ENCODE measurements at places on chromosomes 4 and X.

DNA sequence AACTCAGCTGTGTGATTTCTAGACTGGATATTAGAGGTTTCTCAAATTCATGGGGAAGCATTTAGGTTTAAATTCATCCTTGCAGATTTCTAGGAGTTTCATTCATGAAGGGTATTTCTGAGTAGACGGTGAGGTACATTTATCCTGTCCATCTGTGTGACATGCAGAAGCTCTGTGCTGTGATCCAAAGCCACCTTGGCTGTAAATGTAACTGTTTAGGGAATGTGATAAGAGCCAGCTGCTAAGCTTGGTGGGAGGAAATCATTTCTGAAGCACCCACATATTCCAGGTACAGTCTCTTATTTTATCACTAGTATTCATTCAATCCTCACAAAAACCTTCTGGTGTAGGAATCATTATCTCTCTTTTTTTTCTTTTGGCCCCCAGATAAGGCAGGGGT, 8.7 kb upstream of the DCTD start:
- DNase-seq = no peak

- DNase-seq = no peak
Observed at GRCh38 chrX:10169175-10169574, 12.4 kb downstream of the CLCN4 start.

- DNase-seq = no peak
Observed at GRCh38 chr4:149158817-149159216, 656.8 kb downstream of the IQCM start.

DNA sequence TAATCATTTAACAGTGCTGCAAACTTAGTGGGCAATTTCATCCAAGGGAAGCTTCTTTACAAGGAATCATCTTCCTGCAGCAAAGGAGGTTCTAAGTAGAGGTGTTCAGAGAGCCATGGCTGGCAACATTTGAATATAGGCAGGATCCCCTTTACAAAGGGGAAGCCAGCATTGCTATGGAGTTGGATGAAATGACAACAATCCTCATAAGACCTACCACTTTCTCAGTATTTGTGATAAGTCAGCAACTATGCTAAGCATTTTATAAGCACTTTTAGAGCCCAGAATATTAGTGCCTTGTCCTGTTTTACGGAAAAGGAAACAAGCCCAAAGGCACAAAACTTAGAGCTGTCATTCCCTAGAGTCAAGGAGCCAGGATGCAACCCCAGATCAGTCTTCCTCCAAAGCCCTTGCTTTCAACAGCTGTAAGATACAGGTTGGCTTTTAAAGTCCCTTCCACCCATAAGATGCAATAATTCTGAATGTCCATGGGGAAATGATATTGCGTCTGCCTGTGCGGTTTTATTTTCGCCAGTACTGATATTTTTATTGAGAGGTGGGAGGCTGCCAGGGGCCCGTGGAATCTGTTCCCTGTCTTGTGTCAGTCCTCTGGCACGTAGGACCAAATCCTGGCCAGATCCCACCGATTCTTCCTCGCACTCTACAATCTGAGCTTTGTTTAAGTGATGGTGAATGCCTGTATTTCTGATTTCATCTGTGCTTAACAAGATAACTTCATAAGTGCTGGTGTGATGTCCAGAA, 59.1 kb downstream of the SMIM20 start:
- no peak for DNase-seq

DNA sequence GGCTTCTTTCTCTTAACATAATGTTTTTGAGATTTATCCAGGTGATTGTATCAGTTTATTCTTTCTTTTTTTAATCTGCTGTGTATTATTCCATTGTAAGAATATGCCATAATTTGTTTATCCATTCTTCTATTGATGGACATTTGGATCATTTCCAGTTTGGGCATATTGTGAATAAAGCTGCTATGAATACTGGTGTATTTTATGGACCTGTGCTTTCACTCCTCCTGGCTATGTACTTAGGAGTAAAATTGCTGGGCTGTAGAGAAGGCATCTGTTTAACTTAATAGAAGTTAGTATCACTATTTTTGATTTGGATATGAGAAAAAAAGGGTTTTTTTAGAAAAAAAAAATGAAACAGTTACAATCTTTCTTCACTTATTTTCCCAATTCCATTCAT, 50.0 kb upstream of the FAM9C start:
- DNase-seq = no peak

DNA sequence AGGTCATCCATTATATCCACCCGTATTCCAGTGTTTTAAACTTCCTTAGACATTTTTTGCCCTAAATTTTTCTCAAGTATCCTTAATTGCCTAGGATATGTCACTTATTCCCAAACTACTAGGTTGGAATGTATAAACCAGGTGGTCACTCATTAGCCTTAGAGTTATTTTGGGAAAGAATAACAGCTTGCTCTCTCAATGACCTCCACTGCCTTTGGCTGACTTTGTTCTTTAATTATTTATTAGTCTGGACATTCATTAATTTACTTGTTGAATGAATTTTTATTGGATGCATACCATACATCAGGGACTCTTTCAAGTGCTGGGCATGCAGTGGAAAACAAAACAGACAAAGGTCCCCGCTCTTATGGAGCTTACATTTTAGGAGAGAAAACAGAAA, 609.3 kb upstream of the IGFBP7 start:
- DNase-seq = no peak

DNA sequence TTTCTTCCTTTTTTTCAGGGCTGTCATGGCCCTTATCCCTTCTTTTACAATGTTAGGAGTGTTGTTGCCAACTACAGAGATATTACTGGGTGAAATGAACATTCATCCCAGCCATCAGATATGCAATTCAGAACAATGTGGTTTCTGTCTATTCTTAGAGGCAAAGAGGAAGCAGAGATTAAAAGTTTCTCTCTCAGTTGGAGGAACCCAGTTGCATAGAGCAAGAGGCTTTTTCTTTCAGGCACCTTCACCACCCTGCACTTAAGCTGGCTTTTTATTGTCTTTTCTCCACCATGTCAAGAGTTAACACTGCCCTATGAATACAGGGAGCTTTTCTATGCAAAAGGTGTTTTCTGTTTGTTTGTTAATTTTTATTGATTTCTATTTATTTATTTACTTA, 1559.6 kb upstream of the IGFBP7 start:
- DNase-seq = no peak

- no peak for DNase-seq
Observed at GRCh38 chr4:1502501-1502886, 96.3 kb upstream of the NKX1-1 start.

All from NCI-H2029 (cell line).